KBM-7 (cell line): ENCODE measurements at places on chromosomes 5 and 9.
A peak's percentile ranks its signal among the peaks of the same experiment; 100 is the strongest.

DNA sequence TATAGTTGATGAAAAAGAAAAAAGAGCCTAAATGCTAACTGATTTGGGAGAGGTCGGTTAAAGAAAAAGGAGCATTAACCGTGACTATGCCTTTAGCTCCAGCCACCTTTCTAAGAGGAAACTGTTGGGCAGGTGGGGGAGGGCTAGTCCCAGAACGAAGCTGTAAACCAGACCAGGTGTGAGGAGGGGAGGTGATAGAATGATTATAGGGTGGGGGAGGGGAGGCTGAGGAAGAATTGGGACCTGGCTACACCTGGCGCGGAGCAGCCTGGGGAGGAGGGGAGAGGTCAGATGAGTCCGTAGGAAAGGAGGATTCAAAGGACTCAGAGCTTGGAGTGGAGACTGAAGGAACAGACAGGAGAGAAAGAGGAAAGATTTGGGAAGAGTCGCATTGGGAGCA, 73.4 kb downstream of the PHAX start:
- DNase-seq = no peak

- DNase-seq = no peak
These were observed 92.8 kb upstream of the ADAMTS2 start for GRCh38 chr5:179438011-179438441.

DNA sequence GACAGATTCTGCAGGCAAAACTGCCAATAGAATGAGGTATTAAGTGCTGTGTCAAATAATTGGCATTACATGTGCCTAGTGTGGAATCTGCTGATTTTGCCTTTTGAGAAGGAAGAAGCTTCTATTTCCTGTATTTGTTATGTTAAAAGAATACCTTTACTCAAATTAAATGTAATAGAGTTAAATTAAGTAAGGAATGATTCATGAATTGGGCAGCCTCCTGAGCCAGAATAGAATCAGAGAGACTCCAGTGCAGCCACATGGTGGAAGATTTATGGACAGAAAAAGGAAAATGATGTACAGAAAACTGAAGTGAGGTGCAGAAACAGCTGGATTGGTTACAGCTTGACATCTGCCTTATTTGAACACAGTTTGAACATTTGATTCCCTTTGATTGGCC, 464.4 kb upstream of the SEMA6A start:
- DNase-seq = no peak

DNA sequence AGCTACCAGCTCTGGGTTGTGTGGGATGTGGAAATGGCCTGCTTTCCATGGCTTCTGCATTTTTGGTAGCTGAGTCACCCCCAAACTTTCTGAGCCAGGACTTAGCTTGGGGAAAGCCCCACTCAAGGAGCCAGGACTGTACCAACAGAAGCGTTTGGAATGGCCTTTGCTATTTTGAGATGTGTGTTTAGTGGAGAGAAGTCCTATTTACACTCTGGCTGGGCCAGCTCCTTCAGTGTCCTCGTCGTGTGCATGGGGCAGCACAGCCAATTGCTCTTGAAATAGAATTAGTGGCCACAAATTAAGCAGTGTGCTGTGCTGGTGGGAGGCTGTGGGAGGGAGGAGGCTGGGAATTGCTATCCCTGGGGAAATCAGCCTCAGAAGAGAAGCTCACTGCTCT, 51.6 kb downstream of the ENTREP1 start:
- no peak for DNase-seq

- no peak for DNase-seq
These were observed 84.5 kb downstream of the FOXD1 start for GRCh38 chr5:73363911-73364730.

GRCh38 chr9:105842023-105842644, 147.8 kb downstream of the TMEM38B start:
- DNase-seq = peak; percentile 64
